ENCODE measurements at places on chromosomes 6 and 20. TPM values are rescaled to one million over a fixed set of nuclear protein-coding genes. Genes with fewer than 3 reads are reported as not detected.

Gene CYP21A2
- 1.0 TPM for polyA plus RNA-seq

Gene TCP11
- 0.27 TPM for polyA plus RNA-seq

Gene MCCD1
- polyA plus RNA-seq = not detected

Gene MGME1
- 16.5 TPM for polyA plus RNA-seq
